Kasumi-1 (cell line): ENCODE measurements at places on chromosomes 5 and 9.

GRCh38 chr5:107672211-107673038 lies 1.7 kb upstream of the EFNA5 start:
- no peak for DNase-seq

DNA sequence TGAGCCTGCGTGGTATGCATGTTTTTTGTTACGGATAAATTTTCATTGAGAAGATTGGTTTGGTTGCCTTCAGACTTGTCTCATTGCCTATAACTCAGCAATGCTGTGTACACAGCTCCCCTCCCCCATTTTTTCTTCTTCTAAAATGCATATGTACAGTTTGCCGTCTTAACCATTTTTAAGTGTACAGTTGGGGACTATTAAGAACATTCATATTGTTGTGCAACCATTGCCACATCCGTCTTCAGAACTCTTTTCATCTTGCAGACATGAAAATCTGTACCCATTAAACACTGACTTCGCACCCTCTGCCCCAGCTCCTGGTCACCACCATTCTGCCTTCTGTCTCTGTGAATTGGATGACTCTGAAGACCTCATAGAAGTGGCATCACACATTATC lies 6.2 kb downstream of the EXOC3 start:
- no peak for DNase-seq

DNA sequence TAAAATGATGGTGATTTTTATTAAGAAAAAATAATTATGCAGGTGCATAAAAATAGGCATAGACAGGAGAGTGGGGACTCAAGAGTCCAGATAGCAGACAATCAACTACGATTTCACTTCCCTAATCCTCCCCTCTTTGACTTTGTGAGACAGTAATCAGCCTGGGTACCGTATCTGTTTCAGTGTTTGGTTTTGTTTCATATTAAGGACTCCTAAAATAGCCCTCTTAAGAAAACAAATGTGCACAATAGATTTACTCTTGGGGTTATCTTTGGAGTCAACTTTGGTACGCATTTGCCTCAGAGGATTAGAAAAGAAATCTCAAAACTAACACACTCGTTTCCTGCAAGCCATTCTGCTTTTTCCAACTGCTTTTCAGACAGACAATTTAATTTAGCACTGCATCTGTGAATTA lies 96.3 kb downstream of the ZNF608 start:
- DNase-seq: peak; percentile 47

- DNase-seq: no peak
Measured at GRCh38 chr9:127075624-127076372, 46.6 kb downstream of the ANGPTL2 start.

DNA sequence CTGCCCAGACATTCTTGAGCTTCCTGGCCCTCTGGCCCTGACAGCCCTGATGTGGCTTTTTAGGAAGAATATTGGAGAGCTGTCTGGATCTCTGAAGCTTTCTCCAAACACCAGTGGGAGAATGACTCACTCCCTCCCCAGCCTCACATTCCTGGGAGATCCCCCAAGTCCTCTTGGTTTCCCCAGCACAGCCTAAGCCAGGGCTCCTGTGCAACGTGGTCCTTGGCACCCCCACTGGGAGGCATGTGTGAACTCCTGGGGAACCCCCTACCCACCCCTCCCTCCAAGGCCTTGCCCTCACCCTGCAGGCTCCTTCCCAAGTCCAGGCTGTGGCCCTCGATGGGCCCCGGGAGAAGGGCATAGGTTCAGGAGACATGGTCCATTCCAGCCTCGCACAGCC lies 12.7 kb downstream of the GLIPR2 start:
- no peak for DNase-seq

DNA sequence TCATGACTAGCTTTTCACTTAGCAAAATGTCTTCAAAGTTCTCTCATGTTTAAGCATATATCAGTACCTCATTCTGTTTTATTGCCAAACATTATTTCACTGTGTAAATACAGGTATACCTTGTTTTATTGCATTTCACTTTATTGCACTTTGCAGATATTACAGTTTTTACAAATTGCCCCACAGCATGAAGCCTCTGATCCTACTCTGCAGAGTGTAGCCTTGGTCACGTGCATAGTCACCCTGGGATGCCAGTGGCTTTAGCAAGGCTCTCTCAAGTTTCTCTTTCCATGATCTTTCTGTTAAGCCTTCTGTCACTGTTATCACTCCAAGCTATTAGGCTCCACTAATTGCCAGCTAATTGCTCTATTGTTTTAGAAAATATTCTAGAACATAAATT lies 182.2 kb upstream of the GRIA1 start:
- DNase-seq: no peak

GRCh38 chr5:35404701-35405100 lies 174.4 kb upstream of the PRLR start:
- no peak for DNase-seq
